Activated CD8-positive, alpha-beta T cell treated with anti-CD3 and anti-CD28 coated beads, Interleukin-2, amount 10 ng/mL, durations not matched to agents 7 days and 5 days (primary cell): ENCODE measurements at places on chromosomes 16 and 17. TPM values are rescaled to one million over a fixed set of nuclear protein-coding genes. Genes with fewer than 3 reads are reported as not detected.

MYO15B gene
- total RNA-seq: 26.9 TPM

ATP2C2 gene
- not detected for total RNA-seq

DNA sequence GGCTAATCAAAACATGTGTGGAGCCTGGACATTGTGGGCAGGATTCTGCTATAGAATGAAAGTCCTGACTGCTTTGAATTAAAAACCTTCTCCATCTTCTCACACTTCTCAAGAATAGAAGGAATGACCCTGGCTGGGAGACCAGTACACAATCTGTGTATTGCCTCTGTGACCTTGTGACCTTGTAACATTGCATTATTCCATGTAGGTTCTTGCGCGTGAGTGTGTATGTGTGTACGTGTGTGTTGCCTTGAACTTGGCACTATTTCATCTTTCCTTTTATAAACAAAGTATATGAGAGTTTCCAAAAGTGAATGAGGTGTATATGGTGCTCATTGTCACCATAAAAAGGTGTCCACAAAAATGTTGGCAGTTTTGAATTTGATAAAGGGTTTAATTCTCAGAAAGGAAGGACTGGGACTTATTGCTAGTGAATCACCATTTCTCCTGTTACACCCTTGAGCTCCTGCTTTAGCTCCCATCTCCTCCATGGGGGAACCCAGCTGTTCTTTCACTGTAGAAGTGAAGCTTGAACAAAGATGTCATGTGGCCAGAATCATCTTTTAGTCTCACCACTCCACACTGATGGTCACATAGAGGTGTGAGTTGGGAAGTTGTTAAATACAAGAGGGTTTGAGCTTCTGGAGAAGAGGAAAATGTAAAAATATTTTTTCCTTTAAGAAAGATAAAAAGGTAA, 244.9 kb downstream of the FTO start:
- DNase-seq: no peak
- no peaks in the 10 kb centered on the region for H3K36me3 ChIP-seq
- no peak overlapping the region for H3K27ac ChIP-seq
- H3K4me3 ChIP-seq: no peak overlapping the region
- no peaks in the 10 kb centered on the region for H3K27me3 ChIP-seq
- peaks cover 19% of the 10 kb centered on the region for H3K4me1 ChIP-seq

NECAB2 gene
- not detected for total RNA-seq

DNA sequence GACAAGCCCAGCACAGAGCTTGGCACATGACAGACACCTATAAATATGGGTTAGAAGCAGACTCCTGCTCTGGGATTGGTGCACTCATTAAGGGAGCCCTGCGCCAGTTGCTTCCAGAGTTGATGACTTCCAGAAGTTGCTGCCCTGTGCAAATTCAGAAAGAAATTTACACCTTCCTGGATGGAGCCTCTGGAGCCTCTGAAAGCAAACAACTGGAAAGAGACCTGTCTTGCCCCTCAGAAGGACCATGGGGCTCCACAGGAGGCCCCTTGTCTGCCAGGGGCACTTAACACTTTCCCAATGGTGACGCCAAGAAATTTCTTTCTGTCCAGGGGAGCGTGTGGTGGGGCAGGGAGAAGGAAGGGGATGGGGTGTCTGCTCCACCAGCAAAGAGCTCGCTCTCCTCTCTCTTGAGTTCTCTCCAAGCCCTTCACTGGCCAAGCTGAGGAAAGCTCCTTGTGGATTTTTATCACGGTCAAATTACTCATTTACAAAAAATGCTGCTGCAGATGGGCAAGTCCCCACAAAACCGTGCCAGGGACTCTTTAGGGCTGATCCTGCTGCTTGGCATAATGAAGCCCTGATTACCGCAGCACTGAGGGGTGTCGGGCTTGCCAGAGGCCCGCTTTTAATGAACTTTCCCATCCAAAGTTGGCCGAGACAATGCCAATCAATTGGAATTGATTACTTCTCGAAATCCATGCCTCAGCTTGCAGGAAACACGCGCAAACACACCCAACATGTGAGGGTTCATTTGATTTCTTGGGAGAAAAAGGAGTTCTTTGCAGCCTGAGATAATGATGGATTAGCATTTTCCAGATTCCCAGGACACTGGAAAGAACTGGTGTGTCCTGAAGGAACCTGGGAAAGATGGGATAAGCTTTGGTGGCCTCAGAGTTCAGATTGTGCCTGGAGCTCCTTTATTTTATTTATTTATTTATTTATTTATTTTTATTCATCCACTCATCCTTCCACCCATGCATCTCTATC, 583.6 kb upstream of the CDH5 start:
- no peak overlapping the region for H3K27ac ChIP-seq
- no peaks in the 10 kb centered on the region for H3K27me3 ChIP-seq
- H3K36me3 ChIP-seq: no peaks in the 10 kb centered on the region
- H3K4me3 ChIP-seq: no peak overlapping the region
